ENCODE measurements at places on chromosomes 3 and 15.

GRCh38 chr15:59360305-59360704, 12.4 kb downstream of the MYO1E start:
- DNase-seq = no peak

DNA sequence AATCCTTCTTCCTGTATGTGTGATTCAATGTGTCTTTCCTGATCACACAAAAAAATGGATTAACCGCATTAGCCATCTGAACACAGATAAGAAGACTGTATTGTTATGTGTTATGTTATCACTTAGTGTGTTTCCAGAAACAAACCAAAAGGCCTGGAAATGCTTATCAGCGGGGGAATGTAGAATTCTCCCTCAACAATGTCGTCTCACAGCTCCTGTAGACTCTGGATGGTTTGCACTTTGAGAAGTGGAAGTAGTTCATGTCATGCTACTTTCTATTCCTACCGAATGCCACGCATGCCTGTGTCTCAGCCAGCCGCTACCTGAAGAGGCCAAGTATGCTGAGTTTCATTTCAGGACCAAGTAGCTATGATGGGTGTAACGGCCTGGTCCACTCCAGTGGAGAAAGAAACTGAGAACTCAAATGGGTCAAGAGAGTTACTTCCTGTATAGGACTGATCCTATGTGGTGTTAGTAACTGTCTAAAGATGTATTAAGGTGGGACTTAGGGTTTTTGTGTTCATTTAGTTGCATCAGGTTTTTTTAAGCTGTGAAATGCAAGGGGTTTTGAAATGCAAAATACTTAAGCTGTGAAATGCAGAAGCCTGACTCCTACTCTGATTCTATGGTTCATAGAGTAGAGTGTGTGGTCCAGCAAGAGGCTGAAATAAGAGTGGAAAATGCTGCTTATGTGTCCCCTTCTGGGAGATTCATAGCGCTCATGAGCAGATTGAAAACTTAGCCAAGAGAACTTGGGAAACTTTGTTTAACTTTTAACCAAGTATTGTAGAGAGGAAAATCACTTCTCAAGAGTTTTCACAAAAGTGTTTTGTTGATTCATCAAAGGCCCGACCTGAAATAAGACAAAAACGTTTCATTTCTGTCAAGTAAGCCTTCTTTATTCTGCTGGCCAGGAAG, 118.5 kb upstream of the LMOD3 start:
- no peak for DNase-seq

GRCh38 chr15:44883199-44883877, 73.1 kb upstream of the TERB2 start:
- DNase-seq = no peak

DNA sequence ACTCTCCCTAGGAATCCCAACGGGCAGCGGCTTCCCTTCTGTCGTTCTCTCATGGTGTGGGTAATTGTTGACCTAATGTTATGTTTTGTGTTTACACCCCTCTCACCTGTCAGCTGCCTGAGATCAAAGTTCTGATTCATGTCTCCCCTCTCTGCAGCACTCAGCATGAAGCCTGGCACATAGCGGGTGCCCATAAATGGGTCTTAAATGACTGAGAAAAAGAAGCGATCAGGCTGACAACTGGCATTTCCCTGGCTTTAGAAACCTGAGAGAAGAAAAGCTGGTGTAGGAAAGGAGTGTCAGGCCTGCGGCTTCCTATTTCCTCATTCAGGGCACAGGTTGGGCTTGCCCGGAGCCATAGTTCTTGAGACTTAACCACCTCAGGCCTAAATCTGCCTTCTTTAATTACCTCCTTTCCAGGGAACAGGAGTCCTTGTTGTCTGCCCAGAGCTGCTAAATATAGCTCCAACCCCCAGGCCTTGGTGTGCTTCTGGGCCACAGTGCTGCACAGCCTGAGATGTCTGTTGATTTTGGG, 31.8 kb downstream of the LPP start:
- no peak for DNase-seq

- peak; percentile 86 for DNase-seq
Measured at GRCh38 chr3:183149915-183150750, 12.4 kb downstream of the LAMP3 start.

- no peak for DNase-seq
Measured at GRCh38 chr3:121690777-121691405, 30.2 kb upstream of the HCLS1 start.

- DNase-seq = peak; percentile 53
Measured at GRCh38 chr15:89971592-89971997, 29.5 kb upstream of the ZNF710 start.

- DNase-seq = no peak
Measured at GRCh38 chr15:101135532-101136166, 116.2 kb downstream of the CHSY1 start.

DNA sequence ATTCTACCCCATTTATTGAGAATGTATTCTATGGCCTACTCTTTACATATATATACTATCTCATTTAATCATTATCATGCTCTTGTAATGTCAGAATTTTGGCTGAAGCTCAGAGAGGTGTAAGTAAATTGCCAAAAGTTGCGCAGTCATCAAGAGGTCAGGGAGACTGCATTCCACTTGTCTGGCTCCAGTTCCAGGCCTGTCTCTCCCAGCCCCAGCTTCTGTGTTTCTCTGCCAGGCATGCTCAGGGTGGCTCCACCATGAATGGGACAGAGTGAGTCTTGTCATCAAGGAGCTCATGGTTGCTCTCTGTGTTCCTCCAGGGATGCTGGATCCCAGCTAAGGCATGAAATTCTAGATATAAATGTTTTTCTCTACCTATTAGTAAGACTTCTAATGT, 635.1 kb upstream of the MDFIC2 start:
- DNase-seq = no peak

GRCh38 chr3:158095814-158096704, 10.2 kb downstream of the SHOX2 start:
- DNase-seq = no peak

- no peak for DNase-seq
Measured at GRCh38 chr3:79257791-79258190, 510.0 kb downstream of the ROBO1 start.

DNA sequence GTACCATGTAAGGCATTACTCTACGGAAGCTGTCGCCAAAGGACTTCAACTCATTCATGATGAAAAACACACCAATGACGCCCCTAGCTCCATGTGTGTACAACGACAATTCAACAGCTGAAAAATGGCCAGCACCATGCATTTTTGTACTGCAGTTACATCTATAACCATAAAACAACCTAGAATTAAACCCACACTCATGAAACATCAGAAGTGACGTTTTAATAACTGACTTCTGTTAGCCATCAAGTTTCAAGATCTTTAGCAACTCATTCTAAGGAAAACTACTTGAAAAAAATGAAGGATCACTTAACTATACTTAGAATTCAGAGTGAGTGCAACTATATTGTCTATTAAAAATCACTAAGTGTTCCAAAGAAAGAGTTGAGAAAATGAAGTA, 84.9 kb downstream of the RFTN1 start:
- no peak for DNase-seq

DNA sequence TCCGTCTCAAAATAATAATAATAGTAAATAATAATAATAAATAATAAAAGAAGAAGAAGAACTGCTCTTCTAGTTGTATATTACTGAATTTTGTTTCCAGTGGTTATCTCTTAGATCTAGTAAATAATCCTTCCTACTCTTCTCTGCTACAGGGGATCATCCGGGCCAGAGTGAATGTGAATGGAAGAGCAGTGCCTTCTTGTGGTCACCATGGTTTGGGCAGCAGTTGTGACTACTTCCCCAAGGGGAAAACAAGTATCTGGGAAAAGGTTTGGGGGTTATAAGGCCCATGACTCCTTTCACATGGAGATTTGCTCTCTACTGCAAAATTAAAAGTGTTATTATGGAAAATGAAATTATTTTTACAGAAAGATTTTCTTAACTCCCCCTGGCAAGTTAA, 5.5 kb upstream of the OR5K1 start:
- no peak for DNase-seq

GRCh38 chr15:28021281-28022039, 77.7 kb downstream of the OCA2 start:
- peak; percentile 84 for DNase-seq

DNA sequence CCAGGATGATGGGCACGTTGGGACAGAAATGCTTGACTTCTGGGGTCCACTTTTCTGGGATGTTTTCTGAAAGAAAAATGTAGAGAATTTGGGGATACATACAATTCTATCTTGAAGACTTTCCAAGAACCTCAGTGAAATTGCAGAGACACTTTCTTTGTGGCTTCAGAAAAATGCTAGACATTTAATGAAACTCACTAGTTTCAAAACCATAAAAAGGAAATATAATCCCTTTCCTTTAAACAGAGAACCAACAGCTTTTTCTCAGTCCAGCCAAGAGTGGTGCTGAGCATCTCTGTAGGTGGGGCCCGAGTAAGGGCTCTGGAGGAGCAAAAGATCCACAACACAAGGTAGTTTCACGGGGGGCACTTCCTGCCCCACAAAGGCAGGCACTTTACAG, 4.4 kb upstream of the GPX1 start:
- no peak for DNase-seq

GRCh38 chr3:30081904-30082303, 524.5 kb upstream of the TGFBR2 start:
- no peak for DNase-seq

DNA sequence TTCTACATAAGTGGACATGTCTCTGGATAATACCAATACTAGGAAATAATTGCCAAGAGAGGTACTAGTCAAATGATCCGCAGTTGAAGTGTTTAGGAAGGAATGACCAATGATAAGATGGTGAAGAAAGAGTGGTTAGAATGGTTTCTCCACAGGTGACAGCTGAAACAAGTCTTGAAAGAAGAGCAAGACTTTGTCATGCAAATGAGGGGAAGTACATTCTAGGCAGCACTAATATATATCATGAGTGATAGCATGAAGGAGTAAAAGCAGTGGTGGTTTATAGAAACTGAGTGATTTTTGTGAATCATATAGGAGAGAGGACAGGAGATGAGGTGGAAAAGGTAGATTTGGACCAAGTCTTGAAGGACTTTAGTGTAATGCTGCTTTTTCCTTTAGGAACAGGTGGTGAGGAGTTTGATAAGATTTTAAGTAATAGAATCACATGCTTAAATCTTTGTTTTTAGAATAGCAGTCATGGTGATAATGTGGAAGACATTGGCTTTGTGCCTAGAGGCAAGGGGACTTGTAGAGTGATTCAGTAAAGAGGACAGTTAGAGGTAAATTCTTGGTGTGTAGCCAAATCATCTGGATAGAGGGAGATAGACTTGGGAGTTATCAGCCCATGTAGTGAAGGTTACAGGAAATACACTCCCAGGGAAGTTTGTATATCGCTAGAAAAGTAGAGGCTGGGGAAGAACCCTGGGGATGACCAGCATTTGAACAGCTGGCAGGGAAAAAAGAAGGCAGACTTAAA, 31.9 kb downstream of the SLMAP start:
- peak; percentile 44 for DNase-seq

DNA sequence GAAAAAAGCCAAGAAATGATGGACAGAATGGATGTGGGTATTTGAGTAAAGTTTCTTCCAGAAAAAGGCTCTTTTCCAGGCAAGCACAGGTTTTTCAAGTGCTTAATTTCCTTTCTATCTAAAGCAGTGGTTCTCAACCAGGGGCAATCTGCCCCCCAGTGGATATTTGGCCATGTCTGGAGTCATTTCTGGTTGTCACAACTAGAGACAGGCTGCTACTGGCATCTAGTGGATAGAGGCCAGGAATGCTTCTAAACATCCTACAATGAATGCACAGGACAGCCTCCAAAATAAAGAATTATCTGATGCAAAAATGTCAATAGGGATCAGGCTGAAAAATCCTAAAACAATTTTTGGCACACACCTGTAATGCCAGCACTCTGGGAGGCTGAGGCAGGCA, 23.9 kb downstream of the SEC22C start:
- peak; percentile 32 for DNase-seq

DNA sequence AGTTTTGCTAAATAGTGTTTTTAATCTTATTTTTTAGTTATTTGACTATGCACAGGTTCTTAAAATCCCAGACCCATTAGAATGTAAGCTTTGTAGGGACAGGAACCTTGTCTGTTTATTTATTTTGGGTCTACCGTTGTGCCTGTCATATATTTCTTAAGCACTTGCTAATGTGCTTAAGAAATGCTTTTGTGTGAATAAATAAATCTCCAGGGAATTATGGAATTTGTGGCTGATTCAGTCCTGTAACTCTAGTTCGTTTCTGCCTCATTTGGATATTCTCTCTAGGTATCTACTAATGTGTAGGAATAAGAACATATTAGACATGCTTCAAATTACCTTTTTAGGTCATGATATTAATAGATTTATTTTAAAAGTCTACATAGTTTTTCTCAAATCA, 161.6 kb downstream of the LPP start:
- no peak for DNase-seq

GRCh38 chr3:163327086-163327485, 1751.2 kb downstream of the SI start:
- no peak for DNase-seq

GRCh38 chr3:98282205-98282604, at the start of gene OR5H2:
TSS of gene OR5H2 (plus strand) at chr3:98282505. CDS start at chr3:98282903, 398 bp downstream.
- DNase-seq = no peak

GRCh38 chr3:85627932-85628331, 669.1 kb downstream of the CADM2 start:
- DNase-seq = no peak

DNA sequence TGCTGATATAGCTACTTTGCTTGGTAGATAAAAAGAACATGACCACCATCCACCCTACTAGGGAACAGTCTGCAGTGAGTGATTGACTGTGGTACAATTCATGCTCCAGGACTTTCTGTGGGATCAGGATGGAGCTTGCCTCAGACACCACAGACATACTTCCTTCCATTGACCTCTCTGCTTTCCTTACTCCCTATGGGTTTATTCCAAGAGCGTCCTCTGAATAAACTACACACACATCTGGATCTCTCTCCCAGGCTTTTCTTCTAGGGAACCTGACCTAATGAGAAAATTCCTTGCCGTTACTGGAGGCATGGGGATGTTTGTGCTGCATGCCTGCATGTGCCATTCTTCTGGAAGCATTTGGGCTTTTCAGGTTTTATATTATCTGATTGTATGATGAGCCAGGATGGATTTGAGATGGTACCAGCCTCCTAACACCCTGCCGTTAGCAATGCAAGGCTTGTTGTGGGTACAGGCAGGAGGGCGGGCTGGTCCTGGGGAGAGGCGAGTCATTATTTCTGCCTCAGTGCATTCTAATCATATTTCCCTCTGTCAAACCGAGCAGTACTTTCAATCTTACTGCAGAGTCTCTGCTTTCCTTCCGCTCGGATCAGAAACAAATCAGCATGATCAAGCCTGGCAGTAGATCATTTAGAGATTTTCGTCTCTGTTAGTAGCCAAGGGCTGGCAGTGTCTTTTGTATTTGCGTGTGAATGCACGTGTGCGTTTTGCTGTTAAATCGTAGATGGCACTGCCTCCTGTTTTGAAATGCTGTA, 279.2 kb downstream of the PDCD6IP start:
- no peak for DNase-seq

All from HT1080 (cell line).